ENCODE measurements at places on chromosomes 1 and 21. TPM values are rescaled to one million over a fixed set of nuclear protein-coding genes. Genes with fewer than 3 reads are reported as not detected.

DNA sequence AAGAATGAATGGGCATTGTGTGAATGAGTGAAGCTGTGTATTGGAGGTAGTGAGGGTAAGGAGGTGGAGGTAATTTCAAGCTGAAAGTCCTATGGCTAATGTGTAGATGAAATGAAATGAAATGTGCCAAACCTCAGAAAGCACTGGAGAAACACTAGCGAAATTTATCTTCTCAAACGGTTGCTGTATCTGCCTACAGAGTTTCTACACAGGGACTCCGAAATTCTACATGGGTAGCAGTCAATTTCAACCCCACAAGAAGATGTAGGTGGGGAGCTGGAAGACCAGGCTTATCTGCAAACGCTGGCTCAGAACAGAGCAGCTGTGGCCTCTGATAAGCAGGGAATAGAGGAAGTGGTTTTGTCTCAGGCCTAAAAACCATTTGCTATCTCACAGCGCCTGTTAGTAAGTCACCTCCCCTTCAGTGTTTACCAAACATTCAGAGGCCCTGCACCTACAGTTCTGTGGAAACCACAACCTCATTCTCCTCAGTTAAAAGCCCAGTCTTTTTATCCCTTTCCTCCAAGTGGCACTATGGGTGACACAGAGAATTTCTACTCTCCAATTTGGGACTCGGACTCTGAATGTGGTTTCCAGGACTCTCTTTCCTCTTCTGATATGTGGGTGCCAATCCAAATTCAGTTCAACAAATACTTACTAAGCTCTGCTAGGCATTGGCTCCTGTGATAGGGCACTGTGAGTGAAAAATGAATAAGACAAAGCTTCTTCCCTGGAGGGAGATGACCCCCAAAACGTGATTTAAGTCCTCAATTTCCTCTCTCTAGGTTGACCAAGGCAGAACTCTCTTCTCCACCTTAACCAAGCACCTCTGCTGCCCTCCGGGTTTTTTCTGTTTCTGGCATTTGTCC lies 17.2 kb upstream of the SLAMF6 start:
- DNase-seq = peak; percentile 75

- no peak for DNase-seq
Measured at GRCh38 chr1:115300087-115300876, 37.8 kb downstream of the NGF start.

GRCh38 chr21:41121785-41122415 lies 46.1 kb upstream of the BACE2 start:
- DNase-seq = no peak

DNA sequence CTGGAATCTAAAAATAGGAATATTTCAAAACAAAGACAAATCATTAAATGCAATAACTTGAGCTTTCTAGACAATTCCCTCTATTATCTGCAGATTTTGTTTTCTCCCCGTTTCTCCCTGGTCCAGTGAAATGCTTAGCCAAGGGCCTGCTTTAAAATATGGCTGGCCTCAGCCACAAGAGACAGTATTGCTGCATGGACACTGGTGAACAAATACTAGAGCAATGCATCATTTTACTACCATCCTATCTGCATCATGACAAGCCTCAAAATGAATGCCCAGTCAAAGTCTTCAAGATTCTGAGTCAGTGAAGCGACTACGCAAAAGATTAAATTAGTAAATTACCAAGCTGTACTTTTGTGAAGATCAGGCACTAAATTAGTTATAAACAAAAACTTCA lies 80.5 kb downstream of the ENAH start:
- no peak for DNase-seq

DNA sequence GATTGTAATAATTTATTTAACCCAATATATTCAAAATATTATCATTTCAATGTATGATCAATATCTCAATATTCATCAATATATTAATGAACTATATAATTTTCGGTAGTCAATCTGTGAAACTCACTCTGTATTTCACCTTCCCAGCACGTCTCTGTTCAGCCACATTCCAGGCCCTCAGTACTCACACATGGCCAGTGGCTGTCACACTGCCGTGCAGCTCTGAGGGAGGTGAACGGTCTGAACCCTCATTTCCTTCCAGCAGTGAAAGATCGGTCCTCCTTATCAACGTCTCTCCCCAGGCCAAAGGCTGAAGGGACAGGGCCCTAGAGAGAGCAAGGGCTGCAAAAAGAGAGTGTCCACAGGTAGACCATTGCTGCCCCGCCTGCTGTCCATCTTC lies 39.5 kb upstream of the ZNF124 start:
- DNase-seq = no peak

DNA sequence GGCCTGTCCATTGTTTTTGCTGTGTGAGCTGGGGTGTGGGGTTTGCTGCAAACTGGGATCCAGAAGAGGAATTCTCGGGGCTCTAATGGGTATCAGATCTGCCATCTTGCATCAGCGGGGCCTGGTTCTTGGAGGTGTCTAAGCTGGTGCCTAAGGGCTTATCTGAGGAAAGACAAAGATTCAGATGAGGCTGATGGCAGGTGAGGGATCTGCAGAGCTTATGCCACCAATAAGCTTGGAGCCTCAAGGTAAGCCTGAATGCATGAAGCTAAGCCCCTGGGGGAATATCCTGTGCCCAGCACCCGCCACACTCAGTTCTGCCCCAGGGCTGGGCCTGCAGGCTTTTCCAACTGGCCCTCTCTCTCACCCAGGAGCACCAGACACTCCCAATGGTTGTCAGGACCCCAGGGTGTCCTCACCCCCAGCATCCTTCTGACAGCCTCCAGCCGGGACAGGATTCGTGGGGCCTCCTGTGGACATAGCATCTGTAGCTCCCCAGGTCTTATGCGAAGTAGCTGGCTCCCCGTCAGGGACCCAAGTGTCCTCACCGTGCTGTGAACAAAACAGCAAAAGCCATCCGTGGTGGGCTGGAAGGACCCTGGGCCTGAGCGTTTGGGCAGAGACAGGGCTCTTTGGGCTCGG lies 9.5 kb upstream of the GSTM3 start:
- no peak for DNase-seq

DNA sequence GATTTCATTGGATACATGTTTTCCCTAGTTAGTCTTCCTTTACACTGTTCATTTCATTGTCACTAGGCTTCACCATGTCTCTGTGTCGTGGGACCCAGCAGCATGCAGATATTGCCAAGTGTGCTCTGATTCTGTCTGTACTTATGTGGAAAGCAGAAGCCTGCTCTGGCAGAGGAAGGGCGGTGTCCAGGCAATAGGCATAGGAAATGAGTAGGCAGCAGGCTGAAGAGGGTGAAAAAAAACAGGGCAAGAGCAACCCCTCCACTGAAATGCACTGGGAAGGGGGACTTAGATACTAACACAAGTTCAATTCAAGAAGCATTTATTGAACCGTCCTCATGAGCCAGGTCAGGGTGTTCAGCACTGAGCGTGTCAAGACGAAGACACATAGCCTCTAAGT lies 85.2 kb upstream of the VAV3 start:
- DNase-seq = no peak

DNA sequence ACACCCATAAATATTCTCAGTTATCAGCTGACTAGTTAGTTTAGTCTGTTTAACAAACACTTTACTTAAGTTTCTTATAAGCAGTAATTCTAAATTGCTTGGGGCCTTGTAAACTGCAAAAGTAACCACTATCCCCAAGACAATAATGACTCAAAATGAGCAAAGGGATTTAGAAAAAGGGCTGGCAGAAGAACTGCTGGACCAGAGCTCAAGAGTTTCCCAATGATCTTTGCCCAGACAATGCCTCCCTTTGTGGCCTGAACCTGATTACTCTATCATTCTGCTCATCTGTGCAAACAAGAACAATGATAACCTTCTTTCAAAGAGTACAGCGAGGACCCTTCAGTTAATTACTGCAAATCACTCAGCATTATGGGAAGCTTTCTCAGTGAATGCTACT lies 123.5 kb downstream of the TIAM1 start:
- DNase-seq = no peak

- no peak for DNase-seq
Measured at GRCh38 chr1:104671684-104672353, 922.1 kb downstream of the AMY1C start.

GRCh38 chr1:203167026-203167912 lies 8.4 kb downstream of the MYBPH start:
- no peak for DNase-seq

Gene KRTAP7-1
- not detected for total RNA-seq

Gene TEX38
- not detected for total RNA-seq

Gene OR2T29
- not detected for total RNA-seq

Gene OPTC
- not detected for total RNA-seq

Gene NES
- not detected for total RNA-seq
